ENCODE measurements at places on chromosomes 2 and 18.
A peak's percentile ranks its signal among the peaks of the same experiment; 100 is the strongest.

- DNase-seq = no peak
Observed at GRCh38 chr2:232519581-232520438, at the start of gene PRSS56. PRSS56 (plus strand) TSS chr2:232520388; CDS start chr2:232520599, 211 bp downstream.

GRCh38 chr2:111062417-111062816 lies 58.3 kb upstream of the BCL2L11 start:
- no peak for DNase-seq

GRCh38 chr18:30748541-30748940 lies 294.0 kb downstream of the DSC3 start:
- DNase-seq = no peak

GRCh38 chr2:42008241-42008921 lies 39.4 kb upstream of the PKDCC start:
- DNase-seq = peak; percentile 72

- DNase-seq = no peak
Observed at GRCh38 chr2:105442721-105443120, 43.9 kb upstream of the FHL2 start.

DNA sequence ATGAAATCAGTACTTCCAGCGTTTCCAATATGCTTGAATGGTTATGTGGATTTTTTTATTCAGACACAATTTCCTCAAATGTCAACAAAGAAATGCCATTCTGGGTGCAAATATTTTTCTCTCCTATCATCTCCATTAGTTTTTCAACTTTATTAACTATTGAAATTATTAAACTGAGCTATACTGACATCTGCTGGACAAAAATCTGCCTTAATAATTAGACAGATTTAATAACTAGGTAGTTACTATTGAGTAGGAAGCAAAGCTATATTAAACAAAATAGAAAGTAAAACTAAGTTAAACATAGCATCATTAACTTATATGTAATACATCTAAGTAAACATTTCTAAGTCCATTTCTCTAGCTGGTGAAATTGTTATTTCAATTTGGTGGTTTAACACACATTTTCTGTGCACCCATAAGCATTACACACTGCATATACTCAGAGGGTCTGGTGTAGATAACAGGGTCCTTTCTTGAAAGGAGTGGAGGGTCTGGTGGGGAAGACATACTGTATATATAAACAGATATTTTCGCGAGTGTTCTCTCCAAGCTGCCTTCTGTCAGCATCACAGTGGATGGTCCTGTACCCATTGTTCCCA lies 77.0 kb downstream of the LANCL1 start:
- peak; percentile 36 for DNase-seq

DNA sequence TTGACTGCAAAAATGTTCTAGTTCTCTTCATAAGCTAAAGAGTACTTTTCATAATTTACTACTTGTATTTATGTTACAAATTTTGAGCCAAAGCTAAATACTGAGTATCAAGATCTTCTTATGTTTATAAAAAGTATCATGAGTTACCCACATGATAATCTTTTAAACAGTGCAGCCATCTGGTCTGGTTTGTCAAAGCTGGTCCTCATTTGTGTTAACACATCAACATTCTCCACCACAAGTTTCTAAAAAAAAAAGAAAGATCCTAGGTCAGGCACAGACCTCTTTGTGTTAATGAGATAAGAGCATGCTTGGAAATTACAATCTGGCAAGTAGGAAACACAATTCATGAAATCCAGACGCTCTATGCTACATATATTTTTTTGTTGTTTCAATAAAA lies 75.5 kb upstream of the FRZB start:
- no peak for DNase-seq

GRCh38 chr2:72139471-72139873 lies 8.2 kb downstream of the CYP26B1 start:
- DNase-seq = no peak

DNA sequence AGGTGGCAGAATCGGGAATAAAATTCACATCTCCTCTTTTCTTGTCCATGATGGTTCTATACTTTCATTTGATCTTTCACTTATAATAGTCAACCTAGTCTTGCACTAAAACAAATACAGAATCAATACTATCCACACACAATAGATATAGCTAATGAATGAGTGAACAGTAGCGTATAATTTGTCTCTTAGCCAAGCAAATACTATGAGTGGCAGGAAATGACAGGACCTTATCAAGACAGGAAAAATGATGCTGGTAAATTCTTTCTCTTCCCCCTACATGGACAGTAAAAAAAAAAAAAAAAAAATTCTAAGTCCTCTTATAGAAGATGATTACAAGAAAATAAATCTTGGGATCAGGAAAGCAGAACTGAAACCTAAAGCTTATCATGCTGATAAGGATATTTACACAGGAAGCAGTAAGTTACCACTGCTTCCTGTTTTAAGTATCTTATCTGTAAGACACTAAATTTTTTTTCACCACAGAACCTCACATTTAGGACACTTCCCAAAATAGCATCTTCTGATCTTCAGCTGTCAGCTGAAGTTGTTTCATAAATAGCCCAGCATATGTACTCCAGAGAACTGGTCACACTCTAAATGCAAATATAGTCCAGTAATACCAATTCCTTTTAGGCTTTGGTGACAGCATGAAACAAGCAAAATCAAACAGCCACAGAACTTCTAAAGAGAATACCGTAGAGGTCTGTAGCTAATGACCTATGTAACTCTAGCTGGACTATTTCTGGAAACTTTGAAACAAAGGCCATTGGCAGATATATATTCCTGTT lies 27.0 kb downstream of the IRS1 start:
- DNase-seq = peak; percentile 71

- no peak for DNase-seq
Observed at GRCh38 chr2:83282043-83282795, 1176.9 kb downstream of the SUCLG1 start.

- DNase-seq = peak; percentile 64
Observed at GRCh38 chr2:15640261-15640711, 48.6 kb downstream of the DDX1 start.

- no peak for DNase-seq
Observed at GRCh38 chr2:97770445-97770844, 57.1 kb downstream of the ZAP70 start.

- DNase-seq = no peak
Observed at GRCh38 chr18:305003-305501, 37.2 kb upstream of the THOC1 start.

DNA sequence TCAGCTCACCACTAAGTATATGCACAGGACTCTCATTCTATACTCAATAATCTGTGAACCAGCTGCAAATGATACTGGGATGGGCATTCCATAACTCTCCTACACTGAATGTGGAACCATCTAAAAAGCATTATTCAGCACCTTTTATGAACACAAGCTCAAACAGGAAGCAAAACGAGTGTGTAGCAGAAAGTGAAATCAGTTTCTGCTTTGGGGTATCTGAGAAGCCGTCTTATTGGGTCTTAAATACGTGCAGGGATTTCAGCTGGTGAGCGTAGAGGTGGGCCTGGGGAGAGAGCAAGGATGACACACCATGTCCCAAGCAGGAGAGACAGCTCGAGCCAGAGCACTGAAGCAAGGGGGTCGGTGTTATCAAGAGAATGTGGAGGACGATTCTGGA lies 120.0 kb upstream of the TTN start:
- DNase-seq = peak; percentile 44

DNA sequence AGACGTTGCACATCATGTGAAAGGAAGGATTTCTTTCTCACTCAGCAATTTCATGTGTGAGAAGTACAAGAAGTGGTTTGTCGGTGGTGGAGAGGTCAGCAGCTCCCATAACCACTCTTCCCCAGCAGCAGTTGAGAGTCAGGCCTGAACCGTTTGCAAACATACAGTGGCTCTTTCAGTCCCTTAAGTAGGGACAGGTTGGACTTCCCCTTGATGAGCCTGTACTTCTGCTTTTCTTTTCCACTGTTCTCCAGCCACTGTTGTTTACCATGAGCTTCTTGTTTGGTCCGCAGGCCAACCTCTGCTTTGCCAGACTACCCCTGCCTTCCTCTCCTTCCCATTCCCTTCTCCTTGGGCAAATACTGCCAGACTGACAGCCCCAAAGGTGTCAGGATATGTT lies 391.3 kb upstream of the CELF4 start:
- DNase-seq = no peak

DNA sequence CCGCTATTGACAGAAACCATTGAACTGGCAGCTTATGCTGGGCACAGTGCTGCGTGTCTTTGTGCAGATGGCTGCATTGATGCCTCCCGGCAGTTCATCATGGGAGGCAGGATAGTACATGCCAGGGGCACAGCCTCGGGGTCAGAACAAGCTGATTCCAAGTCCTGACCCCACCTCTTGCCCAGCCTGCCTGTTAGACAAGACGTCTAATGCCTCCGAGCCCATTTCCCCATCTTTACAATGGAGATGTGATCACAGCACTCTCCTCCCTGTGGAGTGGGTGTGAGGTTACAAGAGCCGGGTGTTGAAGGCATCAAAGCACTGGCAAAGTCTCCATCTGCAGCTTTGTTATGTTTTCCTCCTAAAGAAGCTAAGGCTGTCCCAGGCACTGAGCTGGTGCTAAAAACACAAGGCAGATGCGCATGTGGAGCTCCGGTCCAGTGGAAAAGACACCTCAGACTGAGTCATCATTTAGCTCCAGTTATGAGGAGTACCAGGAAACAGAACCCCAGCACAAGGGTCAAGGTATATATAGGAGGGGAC lies 125.7 kb upstream of the EPAS1 start:
- DNase-seq = peak; percentile 22

GRCh38 chr2:228654707-228655106 lies 473.2 kb upstream of the SPHKAP start:
- DNase-seq = no peak

DNA sequence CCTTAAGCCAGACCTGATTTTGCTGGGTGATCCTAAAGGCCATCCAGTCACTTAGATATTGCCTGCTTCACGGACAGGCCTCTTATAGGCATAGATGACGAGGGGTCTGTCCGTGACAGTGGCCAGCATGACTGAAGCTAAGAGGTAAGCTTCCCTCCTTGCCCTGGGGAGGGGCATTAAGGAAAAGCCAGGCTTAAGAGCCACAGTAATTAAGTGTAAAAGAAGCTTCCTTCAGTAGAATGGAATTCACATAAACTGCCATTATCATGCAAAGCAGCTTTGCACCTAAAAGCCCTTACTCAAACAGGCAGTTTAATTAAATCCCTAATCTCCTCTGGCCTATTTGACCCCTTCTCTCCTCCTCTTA lies 99.4 kb upstream of the PKDCC start:
- no peak for DNase-seq

DNA sequence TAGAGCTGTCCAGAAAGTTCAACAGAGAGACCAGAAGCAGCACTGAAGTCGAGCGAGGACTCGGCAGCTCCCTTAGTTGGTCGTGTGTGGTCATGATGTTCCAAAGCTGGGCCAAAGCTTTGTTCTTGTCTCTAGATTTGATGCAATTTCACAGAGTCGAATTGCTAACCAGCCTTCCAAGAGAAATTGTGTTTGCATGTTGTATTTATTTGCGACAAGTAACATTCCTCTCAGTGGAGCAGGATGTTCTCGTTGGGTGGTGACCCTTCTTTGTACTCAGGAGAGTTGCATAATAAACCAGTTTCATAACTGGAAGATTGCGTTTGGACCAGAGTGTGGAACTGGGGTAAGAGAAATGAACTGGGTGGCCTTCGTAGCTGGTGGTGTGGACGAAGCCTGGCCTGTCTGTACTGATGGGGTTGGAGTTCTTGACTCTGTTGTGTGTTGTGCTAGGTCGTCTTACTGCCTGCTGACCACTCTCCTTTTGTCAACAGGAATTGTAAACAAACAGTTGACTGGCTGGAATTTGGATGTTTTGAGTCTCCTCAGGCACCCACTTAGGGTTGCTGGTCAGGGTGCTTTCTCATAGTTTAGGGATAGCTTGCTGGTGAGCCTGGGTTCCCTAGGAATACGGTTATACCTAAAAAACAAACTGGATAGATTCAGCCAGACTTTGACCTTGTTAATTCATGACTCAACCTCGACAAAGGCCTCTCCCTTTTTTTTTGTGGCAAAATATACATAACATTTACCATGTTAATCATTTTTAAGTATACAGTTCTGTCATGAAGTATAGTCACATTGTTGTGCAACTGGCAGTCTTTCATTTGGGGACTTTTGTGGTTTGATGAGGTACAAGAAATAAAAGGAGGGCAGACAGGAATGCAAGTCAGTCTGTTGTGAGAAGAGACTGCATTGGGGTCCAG lies 28.9 kb upstream of the TOGARAM2 start:
- DNase-seq = no peak

GRCh38 chr2:10820562-10820961 lies 8.0 kb upstream of the PDIA6 start:
- DNase-seq = no peak

DNA sequence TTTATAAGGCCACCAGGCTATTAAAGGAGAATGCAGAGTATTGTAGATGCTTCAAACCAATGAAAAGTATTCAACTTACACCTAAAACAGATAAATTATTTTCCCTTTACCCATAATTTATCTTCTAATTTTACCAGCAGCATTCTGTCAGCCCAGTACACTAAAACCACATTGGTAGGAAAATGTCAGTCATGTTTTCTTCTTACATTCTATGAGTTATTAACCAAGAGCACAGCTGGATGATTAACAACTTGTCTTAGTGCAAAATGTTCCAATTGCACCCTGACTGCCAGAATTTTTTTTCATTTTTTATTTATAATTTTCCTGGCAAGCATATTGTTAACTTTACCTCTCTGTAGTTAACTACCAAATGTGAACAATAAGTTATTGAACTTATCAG lies 79.0 kb upstream of the WDR75 start:
- peak; percentile 36 for DNase-seq

DNA sequence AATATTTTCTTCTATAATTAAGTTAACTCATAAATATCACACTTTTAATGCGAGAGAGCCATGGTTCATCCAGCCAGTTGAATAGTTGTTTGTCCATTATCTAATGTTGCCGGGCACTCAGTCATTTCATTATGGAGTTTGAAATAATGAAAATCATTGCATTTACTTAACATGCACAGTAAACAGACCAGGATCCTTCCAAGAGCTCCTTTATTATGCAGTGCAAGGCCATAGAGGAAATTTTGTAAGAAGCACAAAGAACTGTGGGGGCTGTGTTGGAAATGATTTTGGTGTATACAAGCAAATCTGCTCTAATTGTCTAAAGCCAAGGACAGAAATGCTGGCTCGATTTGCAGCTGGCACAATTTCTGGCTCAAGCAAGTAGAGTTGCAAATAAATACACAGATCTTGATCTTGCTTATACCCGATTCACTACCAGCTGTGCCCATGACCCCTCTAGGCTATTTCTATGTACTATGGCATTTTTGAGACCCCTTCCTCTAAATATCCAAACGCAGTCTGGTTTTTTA lies 400.3 kb upstream of the HNRNPA3 start:
- DNase-seq = peak; percentile 32
